Smooth muscle cell of the umbilical artery (primary cell): ENCODE measurements at places on chromosomes 6 and 20. TPM values are rescaled to one million over a fixed set of nuclear protein-coding genes. Genes with fewer than 3 reads are reported as not detected.

Gene CYB5R4
- total RNA-seq: 4.5 and 10.8 TPM in 2 replicates

Gene SRMS
- total RNA-seq: not detected in 2 replicates

Gene KCNQ5
- total RNA-seq: 5.0 and 15.4 TPM in 2 replicates

Gene LY6G6F
- total RNA-seq: not detected in 2 replicates

Gene NFKBIE
- total RNA-seq: 5.6 and 6.1 TPM in 2 replicates

Gene DEFB112
- not detected in 2 replicates for total RNA-seq

Gene STK38
- 19.6 and 26.4 TPM in 2 replicates for total RNA-seq

Gene TNNC2
- not detected in 2 replicates for total RNA-seq

Gene ZNF217
- 17.2 and 19.7 TPM in 2 replicates for total RNA-seq

Gene PCK1
- total RNA-seq: not detected in 2 replicates

Gene BPI
- not detected in 2 replicates for total RNA-seq

Gene PLAGL2
- 3.3 and 4.8 TPM in 2 replicates for total RNA-seq

Gene SAPCD1
- 1.2 TPM in 2 replicates for total RNA-seq

Gene DNAAF9
- 18.4 and 33.4 TPM in 2 replicates for total RNA-seq

Gene MCM8
- 3.9 and 12.0 TPM in 2 replicates for total RNA-seq
